ENCODE measurements at places on chromosomes 7 and 10.

DNA sequence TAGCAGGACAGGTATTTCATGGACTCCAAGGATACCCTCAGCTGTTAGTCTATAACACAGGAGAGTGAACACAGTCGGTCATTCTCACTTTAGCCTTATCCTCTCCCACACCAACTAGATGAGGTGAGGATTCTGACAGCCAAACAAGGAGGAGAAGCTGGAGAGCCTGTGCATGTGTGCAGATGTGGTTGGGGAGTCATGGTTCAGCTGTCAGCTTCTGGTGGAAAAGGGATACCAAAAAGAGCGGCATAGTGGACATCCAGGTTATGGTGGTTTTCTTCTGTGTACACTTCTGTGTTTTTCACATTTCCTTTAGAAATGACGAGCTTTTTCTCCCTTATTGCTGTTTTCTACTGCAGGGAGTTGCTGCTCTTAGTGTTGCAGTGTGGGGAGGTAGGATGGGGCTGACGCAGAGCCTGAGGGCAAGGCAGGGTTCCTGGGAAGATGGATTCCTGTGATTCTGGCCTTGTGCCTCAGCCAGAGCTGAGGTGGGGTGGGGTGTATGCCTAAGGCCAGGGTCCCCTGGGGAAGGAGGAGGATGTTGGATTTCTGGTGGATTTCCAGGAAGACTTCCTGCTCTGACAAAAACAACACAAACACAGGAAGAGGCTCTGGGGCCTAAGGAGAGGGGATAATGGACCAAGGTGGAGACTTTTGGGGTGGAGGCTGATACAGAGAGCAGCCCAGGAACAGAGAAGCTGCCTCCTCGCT is 26.6 kb downstream of the PLAU start:
- DNase-seq: no peak

- DNase-seq: peak; percentile 39
These were observed 101.0 kb upstream of the SVIL start for GRCh38 chr10:29735628-29736365.

DNA sequence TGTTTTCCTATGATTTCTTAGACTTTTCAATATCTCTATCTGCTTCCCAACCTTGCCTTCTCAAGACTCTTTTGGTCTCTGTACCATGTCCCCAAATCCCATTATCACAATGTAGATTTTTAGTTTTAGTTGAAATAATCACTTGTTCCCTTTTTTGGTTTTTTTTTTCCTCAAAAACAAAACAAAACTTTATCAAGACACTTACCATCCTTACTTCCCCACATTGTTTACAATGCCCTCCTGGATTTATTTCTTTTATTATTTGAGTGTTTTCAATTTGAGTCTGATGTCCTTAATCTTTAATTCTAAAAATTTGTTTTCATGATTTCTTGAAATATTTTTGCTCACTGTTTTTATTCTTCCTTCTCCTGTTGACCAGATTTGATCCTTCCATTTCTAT is 112.6 kb downstream of the CPED1 start:
- DNase-seq: no peak

DNA sequence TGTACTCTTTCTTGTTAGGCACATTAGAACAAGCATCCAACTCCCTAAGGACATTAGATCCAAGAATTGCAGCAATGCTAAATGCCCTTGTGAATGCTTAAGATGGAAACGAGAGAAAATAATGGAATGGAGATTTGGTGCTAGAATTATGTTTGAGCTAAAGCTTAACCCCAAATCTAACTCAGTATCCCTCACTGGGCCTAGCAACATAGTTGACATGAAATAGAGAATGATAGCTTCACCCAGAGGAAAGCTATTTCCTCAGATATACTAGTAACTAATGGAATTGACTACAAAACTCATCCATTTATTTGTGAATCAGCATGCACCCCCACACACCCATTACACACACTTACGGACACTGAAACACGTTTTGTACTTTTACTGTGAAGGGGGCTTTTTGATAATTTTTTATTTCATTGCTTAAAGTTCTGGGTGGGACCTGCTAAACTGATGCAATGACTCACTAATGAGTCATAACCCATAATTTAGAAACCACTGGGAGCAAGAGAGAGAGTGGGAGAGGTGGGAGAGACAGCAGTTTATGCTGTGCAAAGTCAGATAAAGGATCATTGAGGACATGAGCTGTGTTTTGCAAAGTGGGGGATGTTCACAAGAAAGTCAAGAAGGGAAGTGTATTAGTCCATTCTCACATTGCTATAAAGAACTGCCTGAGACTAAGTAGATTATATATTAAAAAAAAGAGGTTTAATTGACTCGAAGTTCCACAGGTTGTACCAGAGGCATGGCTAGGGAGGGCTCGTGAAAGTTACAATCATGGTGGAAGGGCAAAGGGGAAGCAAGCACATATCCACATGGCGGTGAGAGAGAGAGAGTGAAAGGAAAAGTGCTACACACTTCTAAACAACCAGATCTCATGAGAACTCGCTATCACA is 382.7 kb downstream of the SFMBT2 start:
- DNase-seq: no peak

- DNase-seq: no peak
These were observed 48.4 kb upstream of the BET1 start for GRCh38 chr7:94052398-94053180.

DNA sequence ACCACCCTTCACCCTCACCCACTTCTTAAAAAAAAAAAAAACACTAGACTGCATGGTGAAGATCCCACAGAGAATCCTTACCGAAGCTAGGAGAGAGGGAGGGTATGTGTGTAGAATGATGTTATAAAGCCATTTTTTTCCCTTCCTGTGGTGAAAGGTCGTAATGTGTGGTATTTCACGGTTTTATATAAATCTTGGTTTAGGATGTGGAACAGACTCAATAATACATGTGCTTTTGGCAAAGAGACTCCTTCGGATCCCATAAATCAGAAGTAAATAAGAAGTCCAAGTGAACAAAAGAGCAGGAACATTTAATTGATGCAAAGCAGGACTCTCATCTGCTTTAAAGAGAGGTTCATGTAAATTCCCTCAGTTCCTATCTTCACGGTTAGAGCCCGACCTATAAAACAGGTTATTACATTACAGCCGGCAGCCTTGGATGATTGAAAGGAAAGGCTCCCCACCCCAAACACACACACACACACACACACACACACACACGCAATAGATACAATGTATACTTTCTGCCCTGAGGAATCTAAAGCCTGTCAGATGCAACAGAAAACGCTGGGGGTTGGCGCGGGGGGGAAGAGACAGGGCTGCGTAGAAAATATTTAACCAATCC is 8.8 kb downstream of the DLX5 start:
- DNase-seq: no peak

GRCh38 chr10:54396031-54396430 is 405.0 kb downstream of the PCDH15 start:
- DNase-seq: no peak

DNA sequence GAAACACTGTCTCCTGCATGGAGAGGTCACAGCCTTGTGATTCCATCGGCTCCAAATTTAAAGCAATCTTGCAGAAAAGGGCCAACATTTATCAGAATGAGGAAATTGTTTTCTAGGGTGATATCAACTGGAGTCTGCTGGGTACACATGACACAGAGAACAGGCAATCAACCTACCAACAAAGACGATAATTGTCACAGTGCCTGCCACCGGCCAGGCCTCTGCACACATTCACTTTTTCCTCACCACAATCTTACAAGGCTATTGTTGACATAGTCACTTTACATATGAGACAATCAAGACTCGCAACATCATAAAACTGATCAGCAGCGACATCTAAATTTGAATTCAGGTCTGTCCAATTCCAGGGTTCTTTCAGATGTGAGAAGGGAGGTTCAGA is 189.4 kb downstream of the KCNMA1 start:
- no peak for DNase-seq

- no peak for DNase-seq
These were observed 74.6 kb downstream of the ORC5 start for GRCh38 chr7:104133238-104133637.

GRCh38 chr10:80664071-80664680 is 126.5 kb downstream of the SH2D4B start:
- DNase-seq: peak; percentile 48

DNA sequence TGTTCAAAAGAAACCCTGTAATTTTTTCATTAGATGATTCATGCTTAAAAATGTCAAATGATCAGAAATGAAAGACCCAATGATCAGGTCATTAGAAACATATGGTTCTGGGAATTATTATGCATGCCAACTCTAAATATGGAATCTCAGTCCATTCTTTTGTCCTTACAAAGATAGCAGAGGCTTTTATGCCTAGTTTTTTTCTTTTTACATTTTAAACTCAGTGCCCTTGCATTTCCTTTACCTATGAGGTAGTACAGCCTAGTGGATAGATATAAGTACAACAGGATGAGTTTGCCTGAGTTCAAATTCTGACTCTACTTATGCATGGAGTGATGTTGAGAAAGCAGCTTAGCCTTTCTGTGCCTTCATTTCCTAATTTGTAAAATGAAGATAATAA is 392.9 kb downstream of the SUGCT start:
- no peak for DNase-seq

- no peak for DNase-seq
These were observed 21.8 kb upstream of the SMNDC1 start for GRCh38 chr10:110326351-110327032.

Data from NCI-H1694 treated with DMSO at 0.1 percent for 48 hours (cell line).